ENCODE measurements at places on chromosomes 12 and 14. TPM values are rescaled to one million over a fixed set of nuclear protein-coding genes. Genes with fewer than 3 reads are reported as not detected.

DNA sequence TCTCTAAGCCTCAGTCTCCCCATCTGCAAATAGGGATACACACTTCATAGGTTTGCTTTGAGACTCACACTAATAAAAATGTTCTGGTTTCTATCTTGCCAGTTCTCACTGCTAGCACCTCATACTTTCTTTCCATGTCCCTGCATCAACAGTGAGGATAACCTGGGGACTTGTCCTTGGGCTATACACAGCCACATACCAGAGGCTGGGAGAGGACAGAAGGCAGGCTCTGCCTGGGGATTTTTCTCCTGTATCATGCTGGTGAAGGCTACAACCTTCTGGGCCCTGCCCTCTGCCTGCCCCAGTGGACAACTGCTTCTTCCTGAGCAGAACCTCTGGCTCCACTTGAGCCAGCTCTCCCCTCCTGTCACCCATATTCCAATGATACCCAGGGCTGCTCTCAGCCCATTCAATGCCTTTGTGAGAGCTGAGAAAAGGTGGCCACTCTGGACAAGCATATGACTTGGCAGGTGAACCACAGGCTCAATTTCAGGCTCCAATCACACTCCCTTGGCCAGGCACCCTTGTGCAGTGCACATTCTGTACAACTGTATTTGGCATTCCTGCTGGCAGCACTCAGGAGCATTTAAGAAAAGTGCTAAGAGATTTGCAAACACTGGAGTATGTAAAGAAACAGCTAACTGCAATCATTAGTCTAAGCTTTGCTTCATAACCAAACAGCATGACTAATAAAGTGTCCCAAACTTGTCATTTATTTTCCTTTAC lies 135.8 kb upstream of the VRK1 start:
- H3K27me3 ChIP-seq, result peaks cover 7% of the 10 kb centered on the region
- H3K4me1 ChIP-seq, result peaks cover 5% of the 10 kb centered on the region
- H3K27ac ChIP-seq, result no peak overlapping the region
- no peaks in the 10 kb centered on the region for H3K36me3 ChIP-seq
- H3K4me3 ChIP-seq, result no peak overlapping the region
- DNase-seq, result no peak

GRCh38 chr14:99267837-99268781 lies 3.9 kb downstream of the BCL11B start:
- H3K27ac ChIP-seq, result no peak overlapping the region
- H3K4me1 ChIP-seq, result peaks cover 8% of the 10 kb centered on the region
- H3K4me3 ChIP-seq, result no peak overlapping the region
- DNase-seq, result no peak
- H3K36me3 ChIP-seq, result no peaks in the 10 kb centered on the region

KRT74 gene
- not detected for total RNA-seq

IFNG-AS1 gene
- not detected for total RNA-seq

COL2A1 gene
- total RNA-seq, result 32.7 TPM

DNA sequence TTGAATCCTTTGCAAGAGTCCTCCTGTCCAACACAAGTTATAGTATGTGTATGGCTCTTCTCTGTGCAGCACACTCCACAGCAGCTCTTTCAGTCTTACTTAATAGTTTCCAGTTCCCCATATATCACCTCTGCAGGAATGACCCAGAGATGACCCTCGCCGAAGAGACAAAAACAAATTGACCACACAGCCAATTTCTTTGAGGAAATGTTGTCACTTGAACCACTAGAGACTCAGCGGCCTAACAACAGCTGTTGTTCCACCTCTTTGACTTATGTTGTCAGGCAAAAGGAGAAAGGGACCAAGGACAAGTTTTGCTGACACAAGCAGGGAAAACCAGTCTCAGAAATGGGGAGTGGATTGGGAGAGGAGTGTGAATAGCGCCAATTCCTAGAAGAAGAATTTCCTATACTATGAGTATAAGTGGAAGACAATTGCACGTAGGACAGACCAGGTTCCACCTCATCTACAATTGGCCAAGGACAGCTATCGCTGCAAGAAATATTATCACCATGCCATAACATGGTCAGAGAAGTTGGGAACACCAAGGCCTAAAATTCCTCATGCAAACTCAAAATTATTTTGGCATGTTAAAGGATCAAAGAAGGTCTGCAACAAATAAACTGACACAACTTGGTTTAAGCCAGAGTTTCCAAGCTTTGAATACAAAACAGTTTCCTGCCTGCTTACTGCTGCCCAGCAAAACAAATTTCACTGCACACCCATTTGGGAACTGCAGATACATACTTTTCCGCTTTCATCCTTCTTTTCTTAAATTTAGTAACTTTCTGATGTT lies 41.7 kb upstream of the ITPR2 start:
- H3K4me1 ChIP-seq, result peaks cover 11% of the 10 kb centered on the region
- no peak overlapping the region for H3K27ac ChIP-seq
- DNase-seq, result no peak

NXPH4 gene
- 0.52 TPM for total RNA-seq

PABPN1 gene
- total RNA-seq, result 116 TPM

- no peaks in the 10 kb centered on the region for H3K4me1 ChIP-seq
- no peak overlapping the region for H3K4me3 ChIP-seq
- no peaks in the 10 kb centered on the region for H3K27me3 ChIP-seq
- no peak overlapping the region for H3K27ac ChIP-seq
- H3K36me3 ChIP-seq, result no peaks in the 10 kb centered on the region
Observed at GRCh38 chr14:61544448-61545330, 150.6 kb upstream of the HIF1A start.

DNA sequence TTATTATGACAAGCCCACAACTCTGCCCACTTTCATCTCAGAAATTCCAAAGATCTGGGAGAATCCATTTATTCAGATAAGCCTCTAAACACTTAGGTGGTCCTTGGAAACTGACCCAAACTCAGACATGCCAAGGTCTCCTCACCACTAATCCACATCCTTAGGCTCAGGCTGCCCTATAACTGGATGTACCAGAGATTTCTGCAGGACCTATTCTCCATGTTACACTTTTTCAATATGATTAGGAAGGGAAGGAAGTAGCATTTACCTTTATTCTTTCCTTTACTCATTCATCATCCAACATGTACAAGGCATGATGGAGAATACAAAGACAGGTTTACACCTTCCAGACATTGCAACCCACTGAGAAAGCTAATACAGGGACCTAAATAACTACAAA lies 145.9 kb upstream of the BMP4 start:
- H3K4me1 ChIP-seq, result peaks cover 7% of the 10 kb centered on the region
- H3K27me3 ChIP-seq, result no peaks in the 10 kb centered on the region
- no peak overlapping the region for H3K4me3 ChIP-seq
- no peak for DNase-seq

DNA sequence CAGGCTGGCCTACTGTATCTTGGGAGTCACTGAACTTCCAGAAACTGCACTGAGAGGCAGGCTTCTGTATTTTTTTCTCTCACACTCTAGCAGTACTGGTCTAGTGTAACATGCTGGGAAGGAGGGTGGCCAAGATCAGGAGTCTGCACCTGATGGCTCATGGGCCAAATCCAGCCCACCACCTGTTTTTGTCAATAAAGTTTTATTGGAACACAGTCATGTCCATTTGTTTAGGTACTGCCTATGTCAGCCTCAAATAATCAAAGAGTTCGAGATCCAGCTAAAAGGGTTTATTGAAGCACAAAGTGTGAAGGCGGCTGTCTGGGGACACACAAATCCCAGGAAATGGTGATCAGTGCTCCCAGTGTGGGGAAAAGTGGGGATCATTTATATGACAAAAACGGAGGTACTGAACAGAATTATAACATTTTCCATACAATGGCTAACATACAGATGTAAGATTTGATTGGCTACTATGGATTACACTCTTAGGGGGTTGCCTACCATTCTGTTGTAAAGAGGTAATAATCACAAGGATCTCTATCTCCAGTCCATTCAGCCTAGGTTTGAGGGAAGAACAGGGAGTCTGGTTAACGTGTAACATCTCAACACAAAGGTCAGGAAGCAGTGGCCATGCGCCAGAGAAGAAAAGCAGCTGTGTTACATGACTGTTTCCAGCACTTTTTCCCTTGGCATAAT lies 12.9 kb downstream of the USP30 start:
- peak; percentile 43 for DNase-seq
- H3K36me3 ChIP-seq, result no peaks in the 10 kb centered on the region
- peak overlapping the region; percentile 78 for H3K27ac ChIP-seq
- peaks cover 12% of the 10 kb centered on the region for H3K4me1 ChIP-seq
- H3K27me3 ChIP-seq, result no peaks in the 10 kb centered on the region
- H3K4me3 ChIP-seq, result no peak overlapping the region

FSCB gene
- total RNA-seq, result not detected

R3HDM2 gene
- 28.7 TPM for total RNA-seq

GRCh38 chr12:87160848-87161601 lies 868.2 kb downstream of the C12orf50 start:
- H3K4me1 ChIP-seq, result no peaks in the 10 kb centered on the region
- H3K4me3 ChIP-seq, result no peak overlapping the region
- no peaks in the 10 kb centered on the region for H3K27me3 ChIP-seq
- DNase-seq, result no peak
- no peaks in the 10 kb centered on the region for H3K36me3 ChIP-seq

RHNO1 gene
- 29.1 TPM for total RNA-seq

GRCh38 chr14:46381674-46382073 lies 269.9 kb downstream of the RPL10L start:
- no peak overlapping the region for H3K4me3 ChIP-seq
- no peak overlapping the region for H3K27ac ChIP-seq
- no peaks in the 10 kb centered on the region for H3K4me1 ChIP-seq
- H3K36me3 ChIP-seq, result no peaks in the 10 kb centered on the region
- H3K27me3 ChIP-seq, result no peaks in the 10 kb centered on the region

DERA gene
- 66.2 TPM for total RNA-seq

SLC38A6 gene
- total RNA-seq, result 26.0 TPM

DNA sequence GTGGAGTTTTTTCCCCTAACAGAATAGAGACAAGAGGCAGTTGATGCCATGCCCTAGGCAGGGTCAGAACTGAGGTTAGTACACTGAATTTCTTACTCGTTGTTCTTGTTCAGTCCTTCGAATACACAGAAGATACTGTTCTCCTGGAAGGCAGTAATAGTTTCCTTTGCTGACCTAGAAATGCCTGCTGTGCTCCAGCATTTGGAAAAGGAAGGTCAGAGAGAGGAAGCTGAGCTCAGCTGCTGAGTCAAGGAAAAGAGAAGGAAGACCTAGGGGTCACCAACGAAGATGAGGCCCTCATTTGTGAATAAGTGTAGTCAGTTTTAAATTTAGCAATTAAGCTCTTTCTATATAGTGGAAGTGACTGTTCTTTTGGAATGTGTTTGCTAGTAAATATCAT lies 100.1 kb downstream of the CRADD start:
- no peak for DNase-seq
- H3K4me3 ChIP-seq, result no peak overlapping the region
- no peaks in the 10 kb centered on the region for H3K27me3 ChIP-seq
- H3K4me1 ChIP-seq, result peaks cover 25% of the 10 kb centered on the region
- peak overlapping the region; percentile 85 for H3K27ac ChIP-seq

EFCAB11 gene
- 8.0 TPM for total RNA-seq

SVOP gene
- not detected for total RNA-seq

DNA sequence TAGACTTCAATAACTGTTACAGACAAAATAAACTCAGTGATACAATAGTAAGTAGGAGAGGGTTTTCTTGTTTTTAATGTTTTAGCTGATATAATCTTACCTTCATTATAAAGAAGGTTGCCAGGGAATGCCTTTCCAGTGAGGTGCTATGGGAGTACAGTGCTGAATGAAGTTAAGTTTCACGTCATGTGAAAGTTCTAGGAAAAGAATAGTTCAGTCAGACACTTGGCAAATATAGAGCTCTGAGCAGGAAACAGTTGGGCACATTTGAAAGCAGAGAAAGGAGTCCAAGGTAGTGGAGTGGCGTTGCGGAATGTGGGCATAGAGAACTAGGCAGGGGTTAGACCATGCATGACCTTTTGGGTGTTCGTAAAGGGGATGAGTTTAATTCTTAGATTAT lies 88.6 kb upstream of the DCN start:
- H3K36me3 ChIP-seq, result no peaks in the 10 kb centered on the region
- no peak for DNase-seq
- H3K27me3 ChIP-seq, result no peaks in the 10 kb centered on the region
- no peak overlapping the region for H3K4me3 ChIP-seq

TRAF3 gene
- total RNA-seq, result 15.8 TPM

MSI1 gene
- total RNA-seq, result 2.2 TPM

DNA sequence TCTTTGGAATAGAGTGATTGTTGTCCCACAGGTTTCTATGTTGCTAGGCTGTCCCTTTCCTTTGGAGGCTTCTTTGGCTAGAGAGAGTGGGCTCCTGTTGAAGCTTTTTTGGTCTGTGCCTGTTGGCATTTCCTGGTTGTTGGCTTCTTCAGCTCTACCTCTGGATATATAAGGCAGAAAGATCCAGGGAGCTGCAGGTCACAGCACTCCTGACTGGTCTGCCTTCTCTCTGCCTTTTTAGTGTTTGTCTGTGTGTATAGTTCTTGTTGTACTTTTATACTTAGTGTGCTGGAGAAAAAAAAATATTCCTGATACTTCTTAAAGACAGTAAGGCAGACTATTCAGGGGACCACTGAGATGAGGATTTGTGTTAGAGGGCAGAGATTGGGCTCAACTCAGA lies 202.7 kb downstream of the FBXL14 start:
- H3K4me1 ChIP-seq, result peaks cover 8% of the 10 kb centered on the region
- no peaks in the 10 kb centered on the region for H3K36me3 ChIP-seq
- DNase-seq, result no peak
- no peak overlapping the region for H3K4me3 ChIP-seq
- H3K27me3 ChIP-seq, result no peaks in the 10 kb centered on the region
- no peak overlapping the region for H3K27ac ChIP-seq

DNA sequence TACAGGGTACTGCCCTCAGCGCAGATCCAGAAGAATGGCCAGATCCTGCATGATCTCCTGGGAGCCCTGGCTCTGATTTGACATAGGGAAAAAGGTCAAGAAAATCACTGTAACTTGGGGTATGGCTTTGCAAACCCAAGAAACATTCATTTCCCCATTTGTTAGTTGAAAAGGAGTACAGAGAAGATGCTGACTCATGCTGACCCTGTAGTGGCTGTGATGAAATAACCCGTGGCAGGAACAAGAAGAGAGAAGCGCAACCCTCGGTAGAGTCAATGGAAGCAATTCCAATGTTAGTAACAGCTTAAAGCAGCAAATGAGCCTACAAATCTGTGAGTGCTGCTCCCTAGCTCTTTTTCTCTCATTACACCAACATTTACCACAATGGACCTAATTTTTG lies 281.6 kb upstream of the NPAS3 start:
- no peak overlapping the region for H3K4me3 ChIP-seq
- no peaks in the 10 kb centered on the region for H3K4me1 ChIP-seq
- DNase-seq, result no peak

DNA sequence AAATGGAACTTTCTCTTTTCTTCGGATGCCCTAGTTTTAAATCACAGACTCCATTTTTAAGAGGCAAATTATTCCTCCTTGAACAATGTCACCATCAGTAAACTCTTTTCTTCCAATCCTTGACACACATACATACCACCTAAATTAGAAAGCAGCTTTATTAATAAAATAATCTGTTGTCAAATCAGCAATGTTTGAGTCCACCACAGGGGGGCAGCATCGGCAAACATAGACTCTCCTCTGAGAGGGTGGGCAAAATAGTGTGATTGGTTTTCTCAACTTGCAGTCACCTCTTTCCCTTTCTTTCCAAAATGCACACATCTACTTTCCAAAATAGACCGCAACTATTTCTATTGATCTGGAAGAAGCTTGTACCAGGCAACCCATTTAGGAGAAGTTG lies 438.4 kb upstream of the OR4E1 start:
- no peak overlapping the region for H3K27ac ChIP-seq
- peaks cover 10% of the 10 kb centered on the region for H3K27me3 ChIP-seq
- H3K4me1 ChIP-seq, result peaks cover 4% of the 10 kb centered on the region
- no peaks in the 10 kb centered on the region for H3K36me3 ChIP-seq

NEUROD4 gene
- not detected for total RNA-seq

GRCh38 chr12:67671892-67672291 lies 23.3 kb downstream of the DYRK2 start:
- no peak overlapping the region for H3K4me3 ChIP-seq
- H3K4me1 ChIP-seq, result peaks cover 15% of the 10 kb centered on the region
- no peaks in the 10 kb centered on the region for H3K36me3 ChIP-seq
- H3K27ac ChIP-seq, result peak overlapping the region; percentile 83

Measured in hepatocyte (in vitro differentiated cells).